Aortic smooth muscle cell (primary cell): ENCODE measurements at places on chromosomes 6 and 20. TPM values are rescaled to one million over a fixed set of nuclear protein-coding genes. Genes with fewer than 3 reads are reported as not detected.

RUNX2 gene
- 0.44 and 0.79 TPM in 2 replicates for total RNA-seq

HTR1E gene
- total RNA-seq, result not detected in 2 replicates

RSPO3 gene
- 0.06 and 0.13 TPM in 2 replicates for total RNA-seq

ADIG gene
- total RNA-seq, result not detected in 2 replicates

ASIP gene
- not detected in 2 replicates for total RNA-seq

ZNF343 gene
- total RNA-seq, result 9.5 and 11.9 TPM in 2 replicates

PSORS1C2 gene
- not detected in 2 replicates for total RNA-seq

PRICKLE4 gene
- total RNA-seq, result 0.12 and 0.26 TPM in 2 replicates

BFSP1 gene
- 1.9 and 2.9 TPM in 2 replicates for total RNA-seq

SLC22A2 gene
- 0.13 TPM in 1 of 2 replicates, not detected in the other for total RNA-seq

CLPSL2 gene
- not detected in 2 replicates for total RNA-seq

OR12D3 gene
- not detected in 2 replicates for total RNA-seq

TTLL9 gene
- 0.06 and 0.13 TPM in 2 replicates for total RNA-seq
